Forelimb muscle (tissue), 1 donor: ENCODE measurements at places on chromosomes 7 and 10. TPM values are rescaled to one million over a fixed set of nuclear protein-coding genes. Genes with fewer than 3 reads are reported as not detected.
A peak's percentile ranks its signal among the peaks of the same experiment; 100 is the strongest.

CRYGN gene
- polyA plus RNA-seq: not detected

GNGT1 gene
- polyA plus RNA-seq: not detected

GNAT3 gene
- 0.11 TPM for polyA plus RNA-seq

TFR2 gene
- polyA plus RNA-seq: 0.90 TPM

GRCh38 chr7:45165857-45166256 lies 8.3 kb downstream of the RAMP3 start:
- DNase-seq: no peak

- DNase-seq: peak; percentile 53
Observed at GRCh38 chr7:121107923-121108498, 119.5 kb downstream of the CPED1 start.
